ENCODE measurements at places on chromosomes 2 and 18.

- no peak for DNase-seq
Measured at GRCh38 chr2:163417596-163418337, 318.0 kb downstream of the FIGN start.

GRCh38 chr2:191006997-191007783 is 6.8 kb downstream of the STAT1 start:
- DNase-seq = no peak

- DNase-seq = no peak
Measured at GRCh38 chr2:120556911-120557310, 178.8 kb upstream of the GLI2 start.

DNA sequence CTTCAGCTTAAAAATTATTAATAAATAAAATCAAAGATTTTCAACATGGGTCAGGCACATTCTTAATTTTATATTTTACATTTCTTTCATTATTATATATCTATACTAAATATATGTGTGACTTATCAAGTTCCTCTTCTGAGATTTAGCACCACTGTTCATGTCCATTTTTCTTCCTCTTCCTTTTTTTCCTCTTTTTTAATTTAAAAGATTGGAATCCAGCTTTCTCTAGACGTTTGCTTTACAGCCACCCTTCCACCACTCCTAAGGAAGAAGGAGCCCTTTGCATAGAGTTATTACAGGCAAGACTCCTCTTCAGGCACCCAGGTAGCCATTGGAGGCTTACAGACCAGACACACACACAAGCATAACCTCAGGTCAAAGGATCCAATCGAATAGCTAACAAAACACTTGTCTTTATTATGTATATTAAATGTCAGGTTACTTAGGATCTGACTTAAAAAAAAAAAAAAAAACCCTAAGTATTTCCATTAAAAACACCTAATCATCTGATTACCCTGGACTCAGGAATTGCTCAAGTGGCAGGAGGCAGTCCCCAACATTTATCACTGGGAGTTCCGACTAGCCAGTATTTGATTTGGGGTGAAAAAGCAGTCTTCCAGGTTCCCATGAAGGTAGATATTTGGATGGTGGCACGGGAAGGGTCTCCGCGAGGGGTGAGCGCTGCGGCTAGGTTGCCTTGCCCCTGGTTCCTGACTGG is 2.4 kb upstream of the ZEB2 start:
- DNase-seq = no peak

- no peak for DNase-seq
Measured at GRCh38 chr2:236993286-236993685, 92.4 kb upstream of the COPS8 start.

DNA sequence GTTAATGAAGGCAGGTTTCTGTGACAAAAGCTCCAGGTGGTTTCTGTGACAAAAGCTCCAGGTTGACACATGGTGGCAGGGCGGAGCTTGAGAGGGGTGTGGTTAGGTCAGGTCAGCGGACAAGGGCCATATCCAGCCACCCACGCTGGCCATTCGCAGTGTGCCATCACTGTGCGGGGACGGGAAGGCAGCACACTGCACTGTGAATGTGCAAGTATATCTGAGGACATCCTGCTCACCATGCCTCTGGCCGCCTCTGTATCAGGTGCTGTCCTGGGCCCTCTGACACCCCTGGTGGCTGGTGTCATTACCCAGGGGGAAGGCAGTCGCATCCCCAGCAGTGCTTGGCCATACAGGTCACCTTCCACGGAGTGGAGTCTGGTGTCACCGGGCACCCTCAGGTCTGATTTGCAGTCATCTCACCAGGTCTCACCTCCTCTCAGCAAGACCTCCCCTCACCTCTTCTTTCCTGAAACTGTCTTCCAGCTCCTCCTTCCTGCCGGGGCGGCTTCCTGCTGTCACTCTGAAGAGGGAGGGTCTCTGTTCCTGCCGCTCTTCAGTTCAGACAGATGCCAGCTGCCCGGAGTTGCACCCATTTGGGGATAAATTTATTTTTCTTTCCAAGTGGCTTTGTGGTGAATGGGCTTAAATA is 34.9 kb downstream of the CTIF start:
- no peak for DNase-seq

- no peak for DNase-seq
Measured at GRCh38 chr2:9649261-9649660, 18.5 kb upstream of the YWHAQ start.

GRCh38 chr18:6881034-6881820 is 151.7 kb downstream of the ARHGAP28 start:
- peak; percentile 25 for DNase-seq

DNA sequence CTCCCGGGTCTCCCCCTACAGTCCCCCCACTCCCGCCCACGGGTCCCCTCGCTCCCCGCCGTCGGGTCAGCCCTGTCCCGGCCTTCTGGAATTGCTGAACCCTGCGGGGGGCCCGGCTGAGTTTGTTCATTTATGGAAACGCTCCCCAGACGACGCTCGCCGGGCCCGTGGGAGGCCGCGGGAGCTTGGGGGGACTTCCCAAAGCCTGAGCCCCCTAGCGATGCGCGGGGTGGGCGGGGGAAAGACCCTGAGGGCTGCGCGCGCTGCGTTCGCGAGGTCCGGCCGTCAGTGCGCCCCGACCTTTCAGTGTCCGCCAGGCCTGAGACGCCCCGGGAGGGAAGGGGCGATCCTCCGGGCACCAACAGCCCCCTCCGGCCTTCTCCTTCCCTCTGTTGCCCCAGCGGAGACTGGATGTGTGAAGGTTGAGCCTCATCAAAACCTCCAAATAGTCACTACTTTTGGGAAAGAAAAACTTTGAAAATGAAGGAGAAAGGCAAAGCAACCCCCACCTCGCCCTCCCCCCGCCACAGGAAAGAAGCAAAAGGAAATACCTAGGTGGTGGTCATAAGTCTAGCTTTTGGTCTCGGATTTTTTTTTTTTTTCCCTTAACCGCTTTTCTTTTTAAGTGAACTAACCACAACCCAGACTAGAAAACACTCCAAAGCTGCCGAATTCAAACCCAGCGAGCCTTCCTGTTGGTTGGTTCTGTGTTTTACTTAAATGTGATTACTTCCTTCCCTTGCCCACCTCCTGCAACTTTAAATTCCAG is 509 bp upstream of the CYS1 start:
- DNase-seq = no peak

All from body of pancreas (tissue), 4 donors.